ENCODE measurements at places on chromosomes 12 and 14. TPM values are rescaled to one million over a fixed set of nuclear protein-coding genes. Genes with fewer than 3 reads are reported as not detected.

Gene RERG
- total RNA-seq = 4.5 TPM

GRCh38 chr12:56160193-56160763, 2.1 kb downstream of the MYL6 start:
- no peak for DNase-seq

Gene CLEC1B
- total RNA-seq = not detected

- no peak for DNase-seq
These were observed 6.7 kb downstream of the EIF4B start for GRCh38 chr12:53012928-53013327.

DNA sequence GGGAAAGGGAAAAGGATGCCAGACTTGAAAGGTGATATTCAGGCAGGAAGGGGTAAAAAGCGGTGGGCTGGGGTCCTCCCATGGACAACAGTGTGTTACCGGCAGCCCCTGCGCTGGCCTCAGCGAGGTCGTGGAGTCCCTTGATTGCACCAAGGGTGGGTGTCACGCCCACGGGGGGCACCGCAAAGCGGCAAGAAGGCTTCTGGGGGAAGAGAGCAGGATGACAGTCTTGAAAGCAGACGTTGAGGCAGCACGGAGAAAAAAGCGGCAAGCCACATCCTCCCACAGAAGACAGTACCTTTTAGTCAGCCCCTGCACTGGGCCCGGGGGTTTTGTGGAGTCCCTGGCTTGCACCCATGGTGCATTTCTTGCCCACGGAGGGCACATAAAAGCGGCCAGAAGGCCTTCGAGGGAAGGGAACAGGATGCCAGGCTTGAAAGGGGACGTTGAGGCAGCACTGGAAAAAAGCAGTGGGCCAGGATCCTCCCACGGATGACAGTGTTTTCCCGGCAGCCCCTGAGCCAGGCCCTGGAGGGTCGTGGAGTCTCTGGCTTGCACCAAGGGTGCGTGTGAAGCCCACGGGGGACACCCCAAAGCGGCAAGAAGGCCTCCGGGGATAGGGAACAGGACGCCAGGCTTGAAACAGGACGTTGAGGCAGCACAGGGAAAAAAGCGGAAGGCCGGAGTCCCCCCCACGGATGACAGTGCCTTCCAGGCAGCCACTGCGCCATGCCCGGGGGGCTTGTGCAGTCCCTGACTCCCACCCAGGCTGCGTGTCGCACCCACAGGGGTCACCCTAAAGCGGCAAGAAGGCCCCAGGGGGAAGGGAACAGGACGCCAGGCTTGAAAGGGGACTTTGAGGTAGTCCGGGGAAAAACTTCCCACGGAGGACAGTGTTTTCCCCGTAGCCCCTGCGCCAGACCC, 162.2 kb upstream of the ALG10B start:
- no peak for DNase-seq

DNA sequence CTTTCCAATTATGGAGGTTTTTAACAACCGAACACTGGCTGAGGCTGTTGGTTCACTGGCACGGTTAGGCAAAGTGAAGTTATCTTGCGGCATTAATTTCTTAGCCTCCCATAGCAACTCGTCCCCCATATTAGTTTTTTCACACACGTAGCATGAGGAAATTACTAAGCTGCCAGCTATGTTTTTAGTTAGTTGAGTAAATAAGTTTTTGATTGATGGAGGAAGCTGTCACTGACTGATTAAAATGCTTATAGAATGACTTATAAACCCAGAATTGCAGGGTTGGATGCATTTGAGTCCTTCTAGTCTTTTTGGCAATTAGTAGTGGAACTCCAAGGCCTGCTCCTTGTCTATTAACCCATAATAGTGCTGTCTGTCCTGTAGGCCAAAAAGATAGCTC, 97.1 kb downstream of the ALG10 start:
- no peak for DNase-seq

Gene ITGA7
- total RNA-seq = 520 TPM

Gene AQP6
- total RNA-seq = not detected

GRCh38 chr12:51631591-51631990, 40.6 kb downstream of the SCN8A start:
- DNase-seq = no peak

- no peak for DNase-seq
These were observed 184.0 kb downstream of the ITPR2 start for GRCh38 chr12:26648999-26649398.

DNA sequence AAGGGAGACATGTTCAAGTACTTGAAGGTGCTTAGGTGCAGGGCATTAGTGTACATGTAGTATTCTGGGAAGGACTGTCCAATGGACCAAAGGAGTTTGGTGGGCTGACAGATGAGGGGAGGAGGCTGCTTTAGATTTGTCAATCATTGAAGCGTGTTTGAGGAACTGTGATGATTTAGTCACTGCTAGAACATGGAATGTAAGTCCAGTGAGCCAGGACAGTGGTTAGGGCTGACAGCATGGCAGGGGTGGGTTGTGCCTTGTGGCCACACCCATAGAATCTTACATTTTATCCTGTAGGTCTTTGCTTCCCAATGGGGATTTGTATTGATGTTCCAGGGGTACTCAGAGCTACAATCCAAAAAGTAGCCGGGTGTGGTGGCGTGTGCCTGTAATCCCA, 24.6 kb downstream of the DIP2B start:
- DNase-seq = no peak

Measured in left ventricle myocardium inferior (tissue), 1 donor.